ENCODE measurements at places on chromosomes 6 and 20.

DNA sequence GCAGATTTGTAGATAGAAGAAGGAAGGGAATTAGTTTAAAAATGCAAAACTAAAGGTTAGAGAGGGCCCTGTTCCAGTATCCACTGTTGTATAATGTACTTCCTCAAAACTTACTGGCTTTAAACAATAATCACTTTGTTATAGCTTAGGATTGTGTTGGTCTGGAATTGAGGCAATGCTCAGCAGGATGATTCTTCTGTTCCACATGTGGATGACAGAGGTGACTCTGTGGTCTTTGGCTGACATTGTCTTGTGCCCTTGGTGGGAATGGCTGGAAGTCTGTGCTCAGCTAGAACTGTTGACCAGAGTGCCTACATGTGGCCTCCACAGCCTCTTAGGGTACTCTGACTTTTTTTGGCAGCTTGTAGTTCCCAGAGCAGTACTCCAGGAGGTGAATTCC, 143.4 kb downstream of the AIG1 start:
- DNase-seq: no peak

DNA sequence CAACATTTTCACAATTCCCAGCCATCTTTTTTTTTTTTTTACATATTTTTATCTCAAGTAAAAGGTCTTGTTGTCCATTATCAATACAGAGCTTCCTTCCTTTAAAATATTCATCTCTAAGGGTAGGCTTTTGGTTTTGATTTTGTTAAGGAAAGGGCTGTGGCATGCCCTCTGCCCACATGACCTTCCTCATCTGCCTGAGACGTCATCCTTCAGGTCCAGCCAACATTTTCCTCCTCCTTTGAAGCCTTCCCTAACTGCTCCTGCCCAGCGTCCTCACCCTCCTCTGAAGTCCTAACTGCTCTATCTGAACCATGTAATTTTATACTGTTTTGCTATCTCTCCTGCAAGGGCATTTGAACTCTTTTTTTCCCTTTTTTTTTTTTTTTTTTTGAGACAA, 73.9 kb upstream of the TGM3 start:
- no peak for DNase-seq

DNA sequence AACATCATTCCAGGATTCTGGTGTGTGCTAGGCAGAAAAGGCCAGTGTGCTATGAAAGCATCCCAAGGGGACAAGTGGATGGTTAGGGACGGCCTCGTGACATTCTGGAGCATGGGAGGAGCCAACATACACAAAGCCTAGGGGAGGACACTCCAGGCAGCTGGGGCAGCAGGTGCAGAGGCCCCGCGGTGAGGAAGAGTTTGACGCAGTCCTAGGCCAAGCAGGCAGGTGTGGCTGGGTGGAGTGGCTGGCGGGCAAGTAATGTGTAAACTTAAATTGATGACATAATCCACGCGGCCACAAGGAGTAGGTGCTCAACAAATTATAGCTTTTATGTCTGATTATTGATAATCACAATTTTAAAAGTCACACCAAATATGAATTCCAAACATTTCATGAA, 93.6 kb downstream of the TMEM242 start:
- no peak for DNase-seq

DNA sequence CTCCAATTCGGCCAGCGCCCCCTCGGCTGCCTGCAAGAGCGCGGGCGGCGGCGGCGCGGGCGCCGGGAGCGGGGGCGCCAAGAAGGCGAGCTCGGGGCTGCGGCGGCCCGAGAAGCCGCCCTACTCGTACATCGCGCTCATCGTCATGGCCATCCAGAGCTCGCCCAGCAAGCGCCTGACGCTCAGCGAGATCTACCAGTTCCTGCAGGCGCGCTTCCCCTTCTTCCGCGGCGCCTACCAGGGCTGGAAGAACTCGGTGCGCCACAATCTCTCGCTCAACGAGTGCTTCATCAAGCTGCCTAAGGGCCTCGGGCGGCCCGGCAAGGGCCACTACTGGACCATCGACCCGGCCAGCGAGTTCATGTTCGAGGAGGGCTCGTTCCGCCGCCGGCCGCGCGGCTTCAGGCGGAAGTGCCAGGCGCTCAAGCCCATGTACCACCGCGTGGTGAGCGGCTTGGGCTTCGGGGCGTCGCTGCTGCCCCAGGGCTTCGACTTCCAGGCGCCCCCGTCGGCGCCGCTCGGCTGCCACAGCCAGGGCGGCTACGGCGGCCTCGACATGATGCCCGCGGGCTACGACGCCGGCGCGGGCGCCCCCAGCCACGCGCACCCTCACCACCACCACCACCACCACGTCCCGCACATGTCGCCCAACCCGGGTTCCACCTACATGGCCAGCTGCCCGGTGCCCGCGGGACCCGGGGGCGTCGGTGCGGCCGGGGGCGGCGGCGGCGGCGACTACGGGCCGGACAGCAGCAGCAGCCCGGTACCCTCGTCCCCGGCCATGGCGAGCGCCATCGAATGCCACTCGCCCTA, 963 bp downstream of the FOXF2 start:
- DNase-seq: peak; percentile 39

DNA sequence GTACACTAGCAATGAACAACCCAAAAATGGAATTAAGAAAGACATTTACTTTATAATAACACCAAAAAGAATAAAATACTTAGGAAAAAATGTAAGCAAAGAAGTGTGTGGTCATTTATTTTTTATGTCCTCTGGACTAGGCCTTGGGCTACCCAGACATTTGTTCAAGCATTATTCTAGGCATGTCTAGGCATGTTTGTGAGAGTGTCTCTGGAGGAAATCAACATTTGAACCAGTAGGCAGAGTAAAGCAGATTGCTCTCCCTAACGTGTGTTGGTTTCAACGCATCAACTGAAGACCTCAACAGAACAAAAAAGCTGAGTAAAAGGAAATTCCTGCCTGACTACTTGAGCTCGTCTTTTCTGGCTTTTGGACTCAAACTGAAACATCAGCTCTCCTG, 84.5 kb downstream of the ANKEF1 start:
- DNase-seq: no peak

- DNase-seq: no peak
These were observed 29.3 kb downstream of the PTPRK start for GRCh38 chr6:128491100-128491581.

DNA sequence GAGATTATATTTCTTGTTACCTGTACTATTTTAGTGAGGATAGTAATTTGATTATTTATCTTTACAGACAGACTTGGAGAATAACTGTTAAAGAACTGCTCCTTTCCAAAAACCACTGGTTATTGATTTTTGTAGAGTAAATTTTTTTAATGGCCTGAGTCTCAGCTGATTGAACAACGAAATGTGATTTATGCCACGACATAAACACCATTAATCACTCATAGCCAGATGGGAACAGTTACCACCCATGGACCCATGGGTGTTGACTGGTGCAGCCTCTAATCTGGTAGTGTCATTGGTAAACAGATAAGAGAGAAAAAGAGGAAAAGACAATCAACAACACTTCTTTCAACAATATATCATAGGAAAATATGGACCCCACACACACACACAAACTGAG, 101.4 kb upstream of the BEND6 start:
- no peak for DNase-seq

DNA sequence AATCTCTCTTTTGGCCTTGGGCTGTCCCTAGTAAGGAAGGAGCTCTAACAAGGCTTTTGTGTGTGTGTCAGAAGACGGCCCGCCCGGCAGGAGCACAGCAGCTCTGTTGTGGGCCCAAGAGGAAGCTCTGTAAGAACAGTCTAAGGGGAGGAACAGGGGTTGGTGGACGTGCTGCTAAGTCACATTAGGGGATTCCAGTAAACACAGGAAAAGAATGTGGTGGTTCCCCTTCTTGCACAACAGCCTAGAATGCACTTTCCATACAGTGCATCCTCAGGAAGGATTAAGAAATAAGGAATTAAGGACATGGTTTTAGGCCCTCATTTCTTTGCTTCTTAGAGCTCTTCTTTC, 114.5 kb downstream of the RNF144B start:
- DNase-seq: peak; percentile 24
